Thoracic aorta (tissue), 2 donors: ENCODE measurements at places on chromosomes 4 and X. TPM values are rescaled to one million over a fixed set of nuclear protein-coding genes. Genes with fewer than 3 reads are reported as not detected.

- H3K36me3 ChIP-seq = no peaks in the 10 kb centered on the region
- DNase-seq = peak; percentile 2
- H3K4me3 ChIP-seq = peak overlapping the region; percentile 66
- no peaks in the 10 kb centered on the region for H3K4me1 ChIP-seq
Measured at GRCh38 chrX:49230500-49231232, 2.5 kb downstream of the CACNA1F start.

Gene EVC2
- total RNA-seq = 24.2 TPM

DNA sequence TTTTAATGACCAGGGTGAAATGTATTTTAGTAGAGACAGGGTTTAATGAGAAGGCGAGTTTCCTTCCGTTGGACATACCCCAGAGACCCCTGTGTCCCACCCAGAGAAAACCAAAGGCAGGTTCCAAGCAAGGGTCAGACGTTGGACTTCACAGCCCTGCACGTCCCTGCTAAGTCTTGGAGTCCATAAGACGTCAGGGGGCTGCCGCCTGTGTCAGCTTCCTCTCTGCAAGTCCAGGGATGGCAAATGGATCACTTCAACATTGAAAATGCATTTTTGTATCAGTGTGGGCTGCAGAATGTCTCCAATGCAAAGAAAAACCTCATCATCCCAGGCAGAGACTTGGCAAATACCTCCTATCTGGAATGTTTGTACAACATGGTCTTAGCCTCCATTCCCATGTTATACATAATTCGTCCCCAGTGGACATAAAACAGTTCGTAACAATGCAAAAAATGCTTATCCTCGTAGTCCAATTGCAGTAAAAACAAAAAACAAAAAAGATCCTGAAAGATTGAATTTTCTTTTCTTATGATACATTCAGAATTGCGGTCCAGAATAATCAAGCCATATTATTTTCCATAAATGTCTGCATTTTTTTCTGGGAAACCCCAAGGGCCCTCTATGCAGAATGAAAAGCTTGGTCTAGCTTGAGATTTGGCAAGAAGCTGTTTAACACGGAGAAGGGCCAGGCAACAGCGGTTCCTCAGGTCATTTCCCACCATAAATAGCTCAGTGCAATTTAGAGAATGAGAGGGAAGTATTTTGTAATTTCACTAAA is 190.9 kb downstream of the SHOX start:
- H3K27ac ChIP-seq = no peak overlapping the region
- H3K4me3 ChIP-seq = peak overlapping the region; percentile 43
- no peaks in the 10 kb centered on the region for H3K27me3 ChIP-seq
- H3K4me1 ChIP-seq = peaks cover 9% of the 10 kb centered on the region
- H3K36me3 ChIP-seq = no peaks in the 10 kb centered on the region

- peak; percentile 89 for DNase-seq
- peaks cover 35% of the 10 kb centered on the region for H3K36me3 ChIP-seq
- peak within 1 kb of the TSS; percentile 94 for H3K27ac ChIP-seq
Measured at GRCh38 chrX:1391707-1392375, at the start of gene SLC25A6. Gene SLC25A6 (minus strand): TSS chrX:1392113. CDS start chrX:1392009, 104 bp downstream.

Gene FAM156B
- total RNA-seq = 18.0 TPM

Gene ADH4
- total RNA-seq = 0.27 TPM

DNA sequence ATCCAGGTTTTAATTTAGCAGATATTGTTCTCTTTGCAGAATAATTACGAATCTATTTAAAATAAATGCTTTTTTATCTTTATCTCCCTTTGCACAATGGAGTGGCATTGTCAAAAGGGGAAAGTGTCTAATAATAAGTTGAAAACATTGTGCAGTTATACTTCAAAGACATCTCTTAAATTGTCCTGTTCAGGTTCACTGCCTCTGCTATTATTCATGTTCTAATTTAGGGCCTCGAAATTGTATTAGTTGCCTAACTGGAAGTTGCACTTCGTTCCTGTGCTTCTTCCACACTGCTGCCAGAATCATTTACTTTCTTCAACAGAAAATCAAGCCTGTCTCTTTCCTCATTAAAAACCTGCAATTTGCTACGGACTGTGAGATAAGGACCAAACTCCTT is 150.5 kb upstream of the SPRY1 start:
- H3K36me3 ChIP-seq = no peaks in the 10 kb centered on the region
- H3K27me3 ChIP-seq = no peaks in the 10 kb centered on the region
- no peak overlapping the region for H3K4me3 ChIP-seq
- peaks cover 11% of the 10 kb centered on the region for H3K4me1 ChIP-seq
- H3K27ac ChIP-seq = no peak overlapping the region

Gene GALNT7
- 23.1 TPM for total RNA-seq

DNA sequence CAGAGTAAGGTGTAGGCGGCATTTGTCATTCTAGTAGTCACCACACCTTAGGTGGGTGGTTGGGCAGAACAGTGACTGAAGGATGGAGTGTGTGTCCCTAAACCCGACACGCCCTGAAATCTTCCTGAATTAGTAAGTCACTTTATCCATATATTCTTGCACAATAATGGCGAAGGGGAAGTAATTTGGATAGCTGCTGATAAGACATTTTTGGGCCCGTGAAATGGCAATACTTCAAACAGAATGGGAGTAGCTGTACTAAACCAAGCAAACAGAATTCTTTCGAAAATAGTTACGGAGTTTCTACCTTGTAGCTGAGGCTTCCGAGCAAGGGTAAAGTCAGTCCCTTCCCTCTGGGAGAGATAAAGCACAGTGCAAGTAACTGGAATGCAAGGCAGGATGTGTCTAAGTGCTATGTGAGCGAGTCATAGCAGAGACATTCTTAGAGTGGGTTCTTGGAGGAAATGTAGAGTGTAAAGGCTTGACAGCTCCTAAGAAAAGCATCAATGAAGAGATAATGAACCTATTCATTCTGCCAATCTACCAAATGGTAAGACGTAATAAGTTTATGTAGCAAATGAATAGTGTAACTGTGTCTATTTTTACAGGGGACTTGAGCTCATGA is 72.8 kb downstream of the CLCN5 start:
- no peak overlapping the region for H3K4me3 ChIP-seq
- no peaks in the 10 kb centered on the region for H3K4me1 ChIP-seq
- H3K27ac ChIP-seq = no peak overlapping the region
- H3K27me3 ChIP-seq = no peaks in the 10 kb centered on the region

Gene PAGE2
- not detected for total RNA-seq

Gene MFAP3L
- total RNA-seq = 15.2 TPM

Gene TCP11X2
- not detected for total RNA-seq

DNA sequence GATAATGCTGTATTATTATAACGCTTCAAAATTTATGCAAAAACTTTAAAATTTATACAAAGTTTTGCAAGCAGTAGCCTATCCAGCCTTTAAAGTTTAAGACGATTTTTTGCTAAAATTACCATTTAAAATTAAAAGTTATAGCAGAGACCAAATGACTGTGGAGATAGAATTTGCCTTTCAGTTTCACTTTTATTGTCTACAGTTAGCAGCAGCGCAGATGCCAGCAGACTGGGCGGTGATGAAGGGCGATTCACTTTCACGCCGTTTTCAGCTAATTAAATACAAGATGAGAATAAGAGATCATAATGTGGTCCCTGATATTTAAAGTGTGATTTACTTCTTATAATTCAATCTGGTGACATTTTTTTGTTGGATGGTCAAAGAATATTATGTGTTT is 1381.5 kb upstream of the ADGRL3 start:
- H3K4me1 ChIP-seq = no peaks in the 10 kb centered on the region
- H3K27me3 ChIP-seq = no peaks in the 10 kb centered on the region
- no peak for DNase-seq
